Central memory CD8-positive, alpha-beta T cell (primary cell): ENCODE measurements at places on chromosomes 1 and 21.

- H3K4me1 ChIP-seq: no peaks in the 10 kb centered on the region
- no peaks in the 10 kb centered on the region for H3K27me3 ChIP-seq
- no peaks in the 10 kb centered on the region for H3K36me3 ChIP-seq
- no peak for DNase-seq
- no peak overlapping the region for H3K4me3 ChIP-seq
Observed at GRCh38 chr1:194161591-194161990, 975.2 kb upstream of the B3GALT2 start.

- H3K27me3 ChIP-seq: no peaks in the 10 kb centered on the region
- DNase-seq: no peak
- H3K4me1 ChIP-seq: no peaks in the 10 kb centered on the region
- H3K36me3 ChIP-seq: no peaks in the 10 kb centered on the region
- H3K27ac ChIP-seq: no peak within 1 kb of the TSS
Observed at GRCh38 chr1:150808121-150808520, at the start of gene CTSK. CTSK (minus strand) TSS chr1:150808260; CDS start chr1:150806805, 1,455 bp downstream.

DNA sequence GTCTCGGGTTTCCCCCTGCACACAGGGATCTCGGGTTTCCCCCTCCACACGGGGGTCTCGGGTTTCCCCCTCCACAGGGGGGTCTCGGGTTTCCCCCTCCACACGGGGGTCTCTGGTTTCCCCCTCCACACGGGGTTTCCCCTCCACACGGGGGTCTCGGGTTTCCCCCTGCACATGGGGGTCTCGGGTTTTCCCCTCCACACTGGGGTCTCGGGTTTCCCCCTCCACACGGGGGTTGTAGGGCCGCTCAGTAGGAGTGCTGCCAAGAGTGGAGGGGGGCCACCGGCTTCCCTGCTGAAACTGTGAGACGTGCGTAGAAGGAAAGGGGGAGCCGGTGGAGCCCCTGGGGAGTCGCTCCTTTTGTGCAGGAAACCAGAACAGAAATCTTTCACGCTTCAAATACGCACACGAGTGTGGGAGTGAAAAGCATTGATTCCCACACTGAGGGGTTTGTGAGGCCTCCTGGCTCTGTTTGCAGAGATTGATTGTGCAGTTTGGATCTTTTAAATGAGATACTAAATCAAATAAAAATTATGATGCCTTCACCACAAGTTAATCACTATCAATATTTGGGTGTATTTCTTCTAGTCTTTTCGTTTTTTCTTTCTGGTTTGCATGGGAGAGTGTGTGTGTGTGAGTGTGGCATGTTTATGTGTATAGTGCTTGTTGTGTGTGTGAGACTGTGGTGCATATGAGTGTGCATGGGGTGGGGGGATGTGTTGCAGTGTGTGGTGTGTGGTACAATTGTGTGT lies 54.3 kb upstream of the TRAPPC10 start:
- H3K27me3 ChIP-seq: no peaks in the 10 kb centered on the region
- H3K4me3 ChIP-seq: no peak overlapping the region
- peaks cover 7% of the 10 kb centered on the region for H3K36me3 ChIP-seq
- peaks cover 1% of the 10 kb centered on the region for H3K4me1 ChIP-seq

GRCh38 chr1:97989094-97989680 lies 68.4 kb upstream of the DPYD start:
- peaks cover 25% of the 10 kb centered on the region for H3K27me3 ChIP-seq
- peaks cover 3% of the 10 kb centered on the region for H3K36me3 ChIP-seq
- no peak overlapping the region for H3K27ac ChIP-seq

DNA sequence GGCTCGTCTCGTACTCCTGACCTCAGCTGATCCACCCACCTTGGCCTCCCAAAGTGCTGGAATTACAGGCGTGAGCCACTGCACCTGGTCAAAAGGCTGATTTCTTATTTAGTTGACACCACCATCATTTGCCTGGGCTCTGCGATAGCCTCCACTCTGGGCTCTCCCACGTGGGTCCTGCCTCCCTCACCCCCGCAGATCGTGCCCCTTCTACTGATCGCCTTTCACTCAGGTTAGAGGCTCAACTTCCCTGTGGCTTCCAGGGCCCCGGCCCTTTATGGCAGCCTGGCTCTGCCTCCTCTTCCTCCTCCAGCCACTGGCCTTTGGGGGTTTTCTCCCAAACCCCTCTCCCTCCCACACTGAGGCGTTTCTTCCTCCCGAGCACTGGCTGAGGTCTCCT lies 2.5 kb upstream of the MFAP2 start:
- H3K36me3 ChIP-seq: peaks cover 3% of the 10 kb centered on the region
- H3K4me1 ChIP-seq: peaks cover 10% of the 10 kb centered on the region
- H3K4me3 ChIP-seq: no peak overlapping the region
- DNase-seq: no peak
- H3K27ac ChIP-seq: no peak overlapping the region

DNA sequence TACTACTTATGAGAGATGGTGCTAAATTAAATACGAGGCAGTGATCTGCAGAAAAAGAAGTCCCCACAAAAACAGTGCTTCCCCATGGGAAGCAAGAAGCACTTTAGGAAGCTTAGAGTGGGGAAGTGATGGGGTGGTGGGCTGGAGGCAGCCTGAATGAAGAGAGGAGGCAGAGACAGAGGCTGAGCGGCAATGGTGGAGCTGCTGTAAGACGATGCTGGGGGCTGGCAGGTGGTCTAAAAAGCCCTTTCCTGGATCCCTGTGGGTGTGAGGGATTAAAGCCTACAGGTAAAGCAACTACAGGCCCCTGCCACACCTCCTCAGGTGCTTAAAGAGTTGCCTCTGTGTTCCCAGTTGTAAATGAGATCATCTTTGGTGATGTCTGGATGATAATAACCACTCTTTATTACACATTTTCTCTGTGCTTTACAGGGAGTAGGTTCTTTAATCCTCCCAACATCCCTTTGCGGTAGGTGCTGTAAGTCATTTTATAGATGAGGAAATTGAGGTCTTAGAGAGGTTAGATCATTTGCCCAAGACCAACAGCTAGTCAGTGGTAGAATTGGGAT lies 39.2 kb downstream of the CNN3 start:
- peaks cover 19% of the 10 kb centered on the region for H3K27me3 ChIP-seq
- peaks cover 1% of the 10 kb centered on the region for H3K36me3 ChIP-seq
- H3K4me1 ChIP-seq: peaks cover 13% of the 10 kb centered on the region
- H3K27ac ChIP-seq: no peak overlapping the region
- no peak overlapping the region for H3K4me3 ChIP-seq
- DNase-seq: no peak

DNA sequence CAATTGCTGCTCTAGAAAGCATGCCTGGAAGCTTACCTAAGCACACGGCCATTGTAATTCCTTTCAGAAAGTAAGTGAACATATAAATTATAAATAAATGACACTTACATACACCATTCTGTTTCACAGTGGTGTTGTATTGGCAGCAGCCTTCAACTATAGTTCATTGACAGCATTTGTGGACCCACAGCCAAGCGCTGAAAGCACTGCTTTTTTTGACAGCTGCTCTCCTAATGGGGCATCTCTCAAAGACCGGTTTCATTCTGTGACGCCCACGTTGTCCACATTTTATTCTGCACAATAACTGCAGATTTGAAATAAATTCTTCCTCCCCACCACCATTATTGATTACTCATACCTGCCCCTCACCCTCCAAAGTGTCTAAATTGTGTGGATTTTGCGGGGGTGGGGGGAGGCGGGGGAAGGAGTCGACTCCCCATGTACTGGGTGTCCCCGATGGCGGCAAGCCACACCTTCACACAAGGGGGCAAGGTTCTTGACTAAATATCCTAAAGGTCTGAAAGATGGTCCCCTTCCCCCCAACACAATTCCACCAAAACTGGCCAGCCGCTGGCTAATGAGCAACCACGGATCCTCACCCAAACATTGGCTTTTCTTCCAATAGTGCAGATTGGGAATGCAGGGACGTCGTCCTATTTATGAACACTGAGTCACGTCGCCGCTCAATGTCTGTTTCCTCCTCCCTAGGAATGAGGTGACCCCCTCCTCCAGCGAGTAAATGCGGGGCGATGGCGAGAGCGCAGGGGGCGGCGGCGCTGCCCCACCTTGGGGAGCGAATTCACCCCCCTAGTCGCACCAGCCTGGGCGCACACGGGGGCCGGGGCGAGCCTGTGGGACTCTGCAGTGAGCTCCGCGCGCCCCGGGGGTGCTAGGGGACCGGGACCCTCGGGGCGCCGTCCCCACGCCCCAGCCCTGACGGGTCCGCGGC lies 960 bp downstream of the RCAN1 start:
- H3K27ac ChIP-seq: no peak overlapping the region
- H3K36me3 ChIP-seq: no peaks in the 10 kb centered on the region
- DNase-seq: no peak
- peak overlapping the region; percentile 83 for H3K4me3 ChIP-seq
- no peaks in the 10 kb centered on the region for H3K27me3 ChIP-seq

DNA sequence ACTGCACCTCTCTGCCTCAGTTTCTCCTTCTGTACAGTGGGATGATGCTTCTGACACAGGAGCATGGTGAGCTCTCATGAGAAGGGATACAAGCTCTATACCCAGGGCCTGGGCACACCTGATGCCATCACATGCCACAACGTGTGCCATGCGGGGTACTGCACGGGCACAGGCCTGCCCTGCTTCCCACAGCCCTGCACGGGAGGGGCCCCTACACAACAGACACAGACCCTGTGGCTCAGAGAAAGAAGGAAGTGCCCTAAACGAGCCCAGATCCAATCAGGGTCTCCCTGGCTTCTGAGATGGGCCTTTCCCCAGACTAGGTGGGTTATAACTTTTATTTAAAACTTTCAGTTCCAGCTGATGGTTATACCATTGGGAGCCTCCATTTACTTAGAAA lies 24.6 kb downstream of the C2CD2 start:
- H3K27ac ChIP-seq: no peak overlapping the region
- H3K4me1 ChIP-seq: peaks cover 18% of the 10 kb centered on the region
- DNase-seq: no peak
- H3K4me3 ChIP-seq: no peak overlapping the region
- peaks cover 36% of the 10 kb centered on the region for H3K27me3 ChIP-seq

DNA sequence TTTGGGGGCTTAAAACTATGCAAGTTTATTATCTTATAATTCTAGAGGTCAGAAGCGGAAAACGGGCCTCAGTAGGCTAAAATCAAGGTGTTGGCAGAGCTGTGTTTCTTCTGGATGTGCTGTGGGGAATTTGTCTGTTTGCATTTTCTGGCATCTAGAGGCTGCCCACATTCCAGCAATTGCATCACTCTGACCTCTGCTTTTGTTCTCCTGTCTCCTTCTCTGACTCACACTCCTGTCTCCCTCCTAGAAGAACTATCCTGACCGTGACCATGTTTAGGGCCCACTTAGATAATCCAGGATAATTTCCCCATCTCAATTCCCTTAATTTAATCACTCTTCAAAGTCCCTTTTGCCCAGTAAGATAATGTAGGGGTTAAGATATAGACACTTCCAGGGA lies 127.4 kb upstream of the DEPDC1 start:
- no peaks in the 10 kb centered on the region for H3K27me3 ChIP-seq
- no peaks in the 10 kb centered on the region for H3K4me1 ChIP-seq
- no peaks in the 10 kb centered on the region for H3K36me3 ChIP-seq
- H3K27ac ChIP-seq: no peak overlapping the region

DNA sequence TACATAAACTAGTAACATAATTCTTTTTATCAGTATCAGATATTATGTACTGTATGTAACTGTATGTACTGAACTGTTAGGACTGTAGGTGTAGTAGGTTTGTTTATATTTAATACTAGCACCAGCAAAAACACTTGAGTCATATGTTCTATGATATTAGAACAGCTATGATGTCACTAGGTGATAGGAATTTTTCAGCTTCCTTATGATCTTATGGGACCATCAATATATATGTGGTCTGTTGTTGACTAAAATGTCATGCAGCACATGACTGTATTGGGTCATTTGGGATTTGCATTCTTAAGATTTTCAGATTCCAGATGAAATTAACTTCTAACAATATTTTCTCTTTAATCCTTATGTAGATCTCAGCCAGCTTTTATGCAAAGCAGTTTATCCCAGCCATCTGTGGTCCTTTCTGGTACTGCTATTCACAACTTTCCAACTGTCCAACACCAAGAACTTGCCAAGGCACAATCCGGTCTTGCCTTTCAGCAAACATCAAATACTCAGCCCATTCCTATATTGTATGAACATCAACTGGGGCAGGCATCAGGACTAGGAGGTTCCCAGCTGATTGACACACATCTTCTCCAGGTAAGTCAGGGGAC lies 38.3 kb upstream of the MYOCOS start:
- no peak overlapping the region for H3K4me3 ChIP-seq
- no peak for DNase-seq
- H3K27ac ChIP-seq: no peak overlapping the region
- no peaks in the 10 kb centered on the region for H3K27me3 ChIP-seq
- peaks cover 19% of the 10 kb centered on the region for H3K4me1 ChIP-seq

DNA sequence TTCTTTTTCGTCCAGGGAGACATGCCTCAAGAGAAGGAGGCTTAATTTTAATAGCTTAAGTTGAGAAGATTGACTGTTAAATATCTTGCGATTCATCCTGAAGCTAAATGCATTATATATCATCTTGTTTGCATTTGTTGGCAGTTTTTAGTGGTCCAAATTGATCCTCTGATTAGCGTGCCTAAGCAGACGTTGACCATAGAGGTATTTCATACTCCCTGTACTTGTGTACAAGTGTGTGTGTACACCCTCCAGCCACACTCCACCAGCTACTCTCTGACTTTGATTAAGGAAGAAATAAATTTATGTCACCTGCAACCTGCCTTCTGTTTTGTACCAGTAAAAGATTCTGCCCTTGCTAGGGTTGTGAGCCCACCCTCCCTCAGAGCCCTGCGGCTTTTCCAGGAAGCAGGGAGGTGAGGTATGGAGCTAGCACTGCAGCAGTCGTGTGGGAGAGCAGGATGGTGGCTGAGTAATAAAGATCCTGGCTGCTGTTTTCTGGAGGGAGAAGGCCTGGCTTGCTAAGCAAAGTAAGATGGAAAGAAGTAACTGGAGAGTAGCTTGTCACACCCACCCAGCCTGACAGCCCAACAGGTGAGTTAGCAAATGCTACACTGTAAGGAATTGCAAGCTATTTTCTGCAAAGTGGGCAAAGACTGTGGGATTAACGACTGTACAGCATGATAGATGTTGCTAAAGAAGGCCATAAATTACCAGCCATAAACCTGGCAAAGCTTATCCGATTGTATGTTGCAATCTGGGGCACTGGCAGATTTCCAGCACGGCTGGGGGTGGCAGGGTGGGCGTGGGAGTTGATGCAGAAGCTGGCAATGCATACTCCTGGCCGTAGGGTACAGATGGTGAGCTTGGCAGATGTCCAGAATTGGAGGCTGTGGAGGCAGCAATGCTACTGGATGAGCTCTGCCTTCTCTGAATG lies 170.2 kb downstream of the TNR start:
- no peak overlapping the region for H3K4me3 ChIP-seq
- H3K4me1 ChIP-seq: no peaks in the 10 kb centered on the region
- no peaks in the 10 kb centered on the region for H3K36me3 ChIP-seq
- DNase-seq: no peak
- H3K27me3 ChIP-seq: peaks cover 56% of the 10 kb centered on the region
- no peak overlapping the region for H3K27ac ChIP-seq

- no peaks in the 10 kb centered on the region for H3K27me3 ChIP-seq
- H3K27ac ChIP-seq: peak overlapping the region; percentile 25
- no peak for DNase-seq
- H3K4me1 ChIP-seq: peaks cover 20% of the 10 kb centered on the region
- H3K4me3 ChIP-seq: no peak overlapping the region
Observed at GRCh38 chr1:181049378-181049777, 15.6 kb downstream of the MR1 start.

- no peaks in the 10 kb centered on the region for H3K27me3 ChIP-seq
- H3K4me3 ChIP-seq: no peak overlapping the region
- no peak overlapping the region for H3K27ac ChIP-seq
- no peaks in the 10 kb centered on the region for H3K36me3 ChIP-seq
- no peaks in the 10 kb centered on the region for H3K4me1 ChIP-seq
- no peak for DNase-seq
Observed at GRCh38 chr1:89146721-89147120, 20.8 kb upstream of the GBP2 start.

- DNase-seq: no peak
- no peak overlapping the region for H3K4me3 ChIP-seq
- no peak overlapping the region for H3K27ac ChIP-seq
- peaks cover 1% of the 10 kb centered on the region for H3K36me3 ChIP-seq
- no peaks in the 10 kb centered on the region for H3K4me1 ChIP-seq
Observed at GRCh38 chr21:44415073-44416025, 40.0 kb upstream of the LRRC3 start.
